ENCODE measurements at places on chromosomes 1 and 21.

GRCh38 chr1:21324368-21325141, 34.3 kb upstream of the ECE1 start:
- no peak for DNase-seq

DNA sequence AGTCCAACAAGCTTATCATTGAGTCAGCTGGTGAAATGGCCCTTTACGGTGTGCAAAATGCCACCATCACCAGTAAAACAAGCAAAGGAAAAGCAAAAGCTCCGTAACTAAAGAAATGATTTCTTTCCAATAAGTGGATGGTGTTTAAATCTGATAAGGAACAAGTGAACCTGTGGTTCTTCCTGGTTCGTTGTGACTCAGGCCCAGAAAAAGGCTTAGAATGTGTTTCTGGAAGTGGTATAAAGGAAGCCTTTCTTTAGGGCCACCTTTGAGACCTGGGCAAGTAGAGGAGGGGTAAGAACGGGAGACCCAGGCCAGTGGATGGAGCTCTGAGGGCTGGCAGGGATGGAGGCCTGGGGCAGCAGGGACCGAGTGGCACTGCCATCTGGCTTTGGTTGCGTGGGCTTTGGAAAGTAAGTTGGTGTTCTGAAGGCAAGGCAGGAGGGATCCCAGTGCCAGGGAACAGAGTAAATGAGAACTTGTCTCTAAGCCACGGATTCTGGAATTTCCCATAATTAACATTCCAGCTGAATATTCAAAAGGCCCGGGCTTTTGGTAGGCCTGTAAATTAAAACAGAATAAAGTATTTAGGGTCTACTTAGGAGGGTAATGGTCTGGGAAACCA, 87.9 kb upstream of the LMO4 start:
- no peak for DNase-seq

- DNase-seq = no peak
Measured at GRCh38 chr1:183480971-183481441, 8.7 kb downstream of the SMG7 start.

DNA sequence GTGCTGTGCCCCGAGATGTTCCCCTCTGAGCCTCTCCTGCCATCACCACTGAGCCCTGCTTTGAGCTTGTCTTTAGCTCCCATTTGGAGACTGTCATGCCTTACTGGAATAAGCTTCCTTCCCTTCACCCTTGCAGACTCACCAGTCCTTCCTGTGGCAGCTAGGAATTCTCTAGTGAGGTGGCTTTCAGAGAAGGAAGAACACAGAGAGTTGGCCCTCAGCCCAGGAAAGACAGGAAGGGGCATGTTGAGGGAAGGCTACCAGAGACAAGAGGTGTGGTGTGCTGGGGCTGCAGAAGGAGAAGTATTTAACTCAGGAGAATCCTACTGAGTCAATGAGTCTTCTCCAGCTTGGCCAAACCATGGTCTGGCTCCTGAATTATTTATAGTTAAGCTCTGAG, 76.3 kb downstream of the UCK2 start:
- no peak for DNase-seq

GRCh38 chr1:41783189-41783639, 135.5 kb downstream of the HIVEP3 start:
- no peak for DNase-seq

DNA sequence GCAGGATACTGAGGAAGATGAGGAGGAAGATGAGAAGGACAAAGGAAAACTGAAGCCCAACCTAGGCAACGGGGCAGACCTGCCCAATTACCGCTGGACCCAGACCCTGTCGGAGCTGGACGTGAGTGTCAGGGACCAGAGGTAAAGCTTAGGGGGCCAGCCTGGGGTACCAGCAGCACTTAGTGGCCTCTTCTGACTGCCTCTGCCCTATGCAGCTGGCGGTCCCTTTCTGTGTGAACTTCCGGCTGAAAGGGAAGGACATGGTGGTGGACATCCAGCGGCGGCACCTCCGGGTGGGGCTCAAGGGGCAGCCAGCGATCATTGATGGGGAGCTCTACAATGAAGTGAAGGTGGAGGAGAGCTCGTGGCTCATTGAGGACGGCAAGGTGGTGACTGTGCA, 17.6 kb downstream of the KDF1 start:
- no peak for DNase-seq

DNA sequence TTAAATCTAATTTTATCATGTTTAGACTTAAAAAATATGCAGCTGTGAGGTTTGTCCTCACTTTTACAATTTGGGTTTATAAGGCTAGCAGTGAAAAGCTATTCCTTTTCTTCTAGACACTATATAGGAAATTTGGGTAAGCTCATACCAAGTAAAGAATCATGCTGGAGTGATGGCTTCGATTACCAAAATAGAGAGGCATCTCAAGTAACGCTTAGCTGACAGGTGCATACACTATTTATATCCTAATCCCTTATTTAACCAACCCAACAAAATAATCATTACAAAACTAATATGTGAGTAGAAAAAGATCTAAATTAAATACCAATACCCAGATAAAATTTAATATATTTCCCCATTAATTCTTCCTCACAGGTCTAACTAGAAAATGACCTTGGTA, 193.2 kb downstream of the LHX8 start:
- no peak for DNase-seq

GRCh38 chr1:191320062-191320461, 838.2 kb upstream of the RGS18 start:
- no peak for DNase-seq

GRCh38 chr1:30740251-30741238, 17.0 kb downstream of the LAPTM5 start:
- DNase-seq = no peak

- no peak for DNase-seq
Measured at GRCh38 chr21:46160657-46160906, 5.2 kb upstream of the FTCD start.

GRCh38 chr1:110220324-110220723, 10.2 kb downstream of the KCNC4 start:
- DNase-seq = no peak

DNA sequence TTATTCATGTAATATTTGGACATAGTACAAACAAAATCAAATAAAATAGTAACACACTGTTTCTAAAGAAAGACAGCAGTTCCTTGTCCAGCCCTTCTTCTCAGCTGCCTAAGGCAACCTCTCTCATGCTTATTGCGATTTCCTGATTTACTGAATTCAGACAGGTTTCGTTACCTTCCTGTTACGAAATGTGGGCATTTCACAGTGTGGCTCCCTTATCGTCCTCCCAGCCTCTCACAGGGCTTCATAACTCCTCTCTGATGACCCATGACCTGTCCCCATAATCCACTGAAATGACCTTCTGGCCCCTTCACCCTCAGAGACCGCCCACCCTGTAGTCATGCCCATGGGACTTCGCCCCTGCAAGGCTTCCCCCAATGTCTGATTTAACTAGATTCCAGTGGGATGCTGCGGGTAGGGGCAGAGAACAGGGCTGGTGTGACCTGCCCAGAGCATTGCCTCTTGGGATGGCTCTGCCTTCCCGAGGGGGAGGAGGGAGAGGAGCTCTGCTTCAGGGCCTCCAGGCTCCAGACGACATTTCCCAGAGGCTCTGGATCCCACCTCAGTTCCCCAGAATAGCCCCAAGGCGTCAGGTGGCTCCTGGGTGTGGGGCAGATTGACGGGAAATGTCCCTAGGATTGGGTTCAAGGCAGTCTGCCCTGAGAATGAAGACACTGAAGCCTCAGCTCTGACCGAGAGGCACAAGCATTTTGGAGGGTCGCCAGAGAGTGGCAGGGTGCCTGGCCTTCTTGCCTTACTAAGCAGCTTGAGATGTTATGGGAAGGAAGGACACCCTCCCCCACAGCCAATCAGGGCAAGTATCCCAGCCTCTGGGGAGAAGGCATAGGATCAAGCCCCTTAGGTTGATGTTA, 20.6 kb downstream of the PADI2 start:
- no peak for DNase-seq

- DNase-seq = no peak
Measured at GRCh38 chr1:109116286-109116685, 2.4 kb downstream of the ELAPOR1 start.

DNA sequence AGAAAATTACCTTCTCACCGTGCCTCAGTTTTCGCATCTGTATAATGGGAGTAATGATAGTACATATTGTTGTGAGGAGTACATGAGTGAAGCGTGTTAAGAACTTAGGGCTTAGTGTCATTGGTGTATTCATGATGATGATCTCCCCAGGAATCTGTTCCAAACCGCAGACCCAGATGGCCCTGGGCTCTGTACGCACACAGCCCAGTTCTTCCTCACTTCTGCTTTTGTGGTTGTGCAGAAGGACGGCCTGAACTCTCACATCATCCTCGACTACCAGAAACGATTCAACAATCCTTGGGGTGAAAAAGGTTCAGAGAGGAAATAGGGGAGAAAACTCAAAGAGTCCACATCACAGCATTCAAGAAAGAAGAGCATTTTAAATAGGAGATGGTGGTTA, 323.0 kb downstream of the CAMTA1 start:
- no peak for DNase-seq

- DNase-seq = no peak
Measured at GRCh38 chr21:34613679-34614627, 960 bp downstream of the RCAN1 start.

DNA sequence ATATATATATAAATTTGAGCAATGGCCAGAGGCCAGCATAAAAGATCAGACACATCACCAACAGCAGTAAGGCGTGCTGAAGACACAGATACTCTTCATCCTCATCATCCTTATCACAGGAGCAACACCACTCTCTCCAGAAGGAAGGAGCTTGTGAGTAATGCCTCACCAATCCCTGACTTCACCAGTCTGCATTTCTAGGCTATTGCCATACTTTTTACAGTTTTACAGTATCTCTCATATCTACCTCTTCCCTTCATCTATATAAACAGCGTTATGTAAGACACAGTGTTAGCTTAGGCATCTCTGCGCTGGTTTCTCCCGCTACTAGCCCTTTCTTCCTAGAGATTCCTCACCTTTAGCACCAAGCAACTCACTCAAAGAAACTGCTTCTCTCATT, 2.4 kb upstream of the ABL2 start:
- no peak for DNase-seq

DNA sequence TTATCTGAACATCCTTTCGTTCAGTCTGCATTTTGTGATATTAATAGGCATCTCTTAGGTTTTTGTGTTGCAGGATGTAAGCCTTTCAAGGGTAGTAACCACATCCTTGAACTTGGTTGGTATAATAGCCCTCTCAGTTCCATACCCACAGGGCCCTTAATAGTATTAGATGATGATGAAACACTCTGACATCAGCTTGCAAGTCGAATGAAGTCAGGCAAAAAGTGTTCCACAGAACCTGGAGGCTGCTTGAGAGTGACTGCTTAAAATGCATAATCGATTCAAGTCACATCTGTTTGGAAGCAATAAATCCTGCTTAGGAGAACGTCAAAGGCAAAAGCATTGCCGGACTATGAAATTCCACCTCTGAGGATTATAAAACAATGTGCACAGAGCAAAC, 415.6 kb upstream of the KAZN start:
- DNase-seq = no peak

- no peak for DNase-seq
Measured at GRCh38 chr1:160846281-160846680, 16.4 kb downstream of the CD244 start.

DNA sequence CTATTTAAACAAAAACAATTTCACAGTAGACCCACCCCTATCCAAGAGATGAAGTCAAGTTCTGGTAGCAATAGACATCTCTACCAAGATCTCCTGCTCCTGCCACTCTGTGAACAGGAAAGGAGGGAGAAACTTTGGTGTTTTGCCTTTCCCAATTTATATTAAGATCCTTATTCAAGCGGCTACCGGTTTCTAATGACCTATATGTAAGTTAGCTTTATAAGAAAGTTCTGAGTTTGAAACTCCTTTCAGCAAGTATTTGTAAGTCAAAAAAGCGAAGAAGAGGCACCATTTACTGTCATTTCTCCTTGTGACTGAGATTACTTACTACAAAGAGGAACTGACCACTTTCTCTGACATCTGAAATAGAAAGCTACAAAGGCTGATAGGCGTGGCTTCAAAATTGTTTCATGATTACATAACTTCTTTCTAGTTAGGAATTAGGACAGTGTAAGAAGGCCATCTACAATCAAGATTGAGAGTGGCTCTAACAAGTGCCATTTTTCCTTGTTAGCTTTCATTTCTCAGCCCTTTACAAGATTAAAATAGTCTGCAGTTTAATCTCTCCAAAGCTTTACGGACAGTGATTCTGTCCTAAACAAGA, at the start of gene MNDA:
Gene MNDA (plus strand): TSS at position 448 of the 604 bp plus-strand sequence. CDS start 10,803 bp downstream, outside the sequence.
- no peak for DNase-seq

GRCh38 chr21:39353295-39353694, 4.4 kb upstream of the HMGN1 start:
- DNase-seq = no peak

DNA sequence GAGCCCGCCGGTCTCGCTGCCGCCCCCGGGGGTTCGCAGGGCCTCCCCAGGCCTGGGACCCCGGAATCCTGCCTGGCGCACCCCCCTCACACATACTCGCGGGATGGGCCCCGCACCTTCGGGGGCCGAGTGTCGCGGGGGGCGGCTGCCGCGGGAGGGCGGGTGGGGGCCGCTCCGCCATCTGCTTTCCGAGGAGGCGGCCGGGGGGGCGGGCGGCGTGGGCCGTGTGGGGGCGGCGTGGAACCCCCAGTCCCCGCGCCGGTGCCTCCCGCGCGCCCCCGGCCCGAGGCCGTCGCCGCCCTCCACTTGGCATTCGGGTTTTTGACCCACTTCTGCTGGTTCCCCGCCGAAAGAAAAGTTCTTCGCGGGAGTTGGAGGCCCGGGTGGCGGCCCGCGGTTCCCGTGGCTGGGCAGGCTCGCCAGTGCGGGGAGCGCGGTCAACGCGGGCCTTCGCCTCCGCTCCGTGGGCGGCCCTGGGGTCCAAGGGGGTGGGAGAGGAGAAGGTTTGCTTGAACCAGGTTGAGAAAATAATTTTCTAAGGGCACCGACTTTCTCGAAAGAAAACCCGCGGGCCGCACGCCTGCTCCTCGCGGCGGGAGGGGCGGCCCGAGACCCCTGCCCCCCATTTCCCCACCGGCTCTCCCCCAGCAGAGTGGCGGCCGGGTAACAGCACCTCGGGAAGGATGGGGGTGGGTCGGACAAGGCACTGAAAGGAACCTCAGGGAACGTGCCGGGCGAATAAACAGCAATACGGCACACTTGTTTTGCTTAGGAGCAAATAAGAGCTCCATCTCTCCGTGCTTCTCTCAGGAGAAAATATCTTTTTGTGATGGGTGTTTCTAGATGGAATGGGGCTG, 1.6 kb downstream of the PHF13 start:
- no peak for DNase-seq

DNA sequence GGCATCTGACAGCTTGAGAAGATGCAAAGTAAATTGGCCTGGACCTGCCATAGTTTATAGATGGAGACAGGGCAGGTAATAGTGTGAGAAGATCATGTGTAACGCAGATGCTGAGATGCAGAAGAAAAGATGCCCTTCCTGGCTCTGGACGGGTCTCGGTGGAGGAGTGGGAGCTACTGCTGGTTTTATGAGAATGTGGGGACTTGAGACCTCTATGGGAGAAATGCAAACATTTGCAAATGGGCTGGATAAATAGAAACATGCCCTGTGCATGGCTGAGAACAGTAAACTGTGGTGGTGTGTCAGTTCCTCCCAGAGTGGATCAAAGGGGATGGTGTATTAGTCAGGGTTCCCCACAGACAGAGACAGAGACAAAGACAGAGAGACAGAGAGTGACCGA, 21.9 kb downstream of the UBASH3A start:
- DNase-seq = no peak

DNA sequence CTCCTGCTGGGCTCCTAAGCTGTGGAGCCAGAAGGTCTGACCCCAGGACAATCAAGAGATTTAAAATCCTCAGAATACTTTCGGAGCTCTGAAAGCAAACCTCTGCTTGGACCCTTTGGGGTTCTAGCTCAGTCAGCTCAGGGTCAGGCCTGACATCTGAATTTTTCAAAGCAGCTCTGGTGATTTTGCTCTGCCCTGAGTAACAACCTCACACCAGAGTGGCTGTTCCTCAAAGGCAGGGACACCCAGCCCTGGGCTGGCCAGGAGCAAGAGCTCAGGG, 11.9 kb downstream of the SLC1A7 start:
- DNase-seq = no peak

Data from esophagus squamous epithelium (tissue), 5 donors.